ENCODE measurements at places on chromosomes 7 and 10. TPM values are rescaled to one million over a fixed set of nuclear protein-coding genes. Genes with fewer than 3 reads are reported as not detected.

Gene CCZ1B
- 49.0 TPM for total RNA-seq

Gene CLDN3
- 9.9 TPM for total RNA-seq

Gene COBL
- total RNA-seq: 87.7 TPM

Gene IQUB
- total RNA-seq: 1.2 TPM

Gene CYP2C19
- total RNA-seq: 2.1 TPM

Gene GDF2
- total RNA-seq: not detected

Gene FZD8
- total RNA-seq: 23.8 TPM

Gene ABCA13
- 0.72 TPM for total RNA-seq

Gene FERD3L
- not detected for total RNA-seq

Gene AIFM2
- total RNA-seq: 2.4 TPM

Gene FAM131B
- 1.5 TPM for total RNA-seq

Gene AKR1D1
- not detected for total RNA-seq

Gene NKX6-2
- total RNA-seq: not detected

Gene GIMAP1
- total RNA-seq: 3.2 TPM

Gene TEX47
- not detected for total RNA-seq

Gene ARMC3
- 0.51 TPM for total RNA-seq

Gene TTYH3
- total RNA-seq: 43.5 TPM

Gene ACBD7
- total RNA-seq: 1.0 TPM

Gene CHST15
- total RNA-seq: 18.3 TPM

Gene COX19
- 13.7 TPM for total RNA-seq

Gene LAMB1
- total RNA-seq: 335 TPM

Gene RNF32
- total RNA-seq: 0.92 TPM

Gene TNRC18
- total RNA-seq: 63.0 TPM

Gene UROS
- 56.7 TPM for total RNA-seq

Gene TBL2
- total RNA-seq: 49.1 TPM

Gene TRPV6
- total RNA-seq: 0.82 TPM

Gene SUPV3L1
- total RNA-seq: 20.7 TPM

Gene HECTD2
- 32.9 TPM for total RNA-seq

Gene CLDN4
- 24.3 TPM for total RNA-seq

Gene STEAP1B
- total RNA-seq: 3.0 TPM
